Bone marrow (tissue), 2 donors: ENCODE measurements at places on chromosomes 16 and 17.

GRCh38 chr17:76870377-76870714 lies 2.1 kb downstream of the MGAT5B start:
- DNase-seq, result no peak

GRCh38 chr17:74730491-74731346 lies 6.3 kb upstream of the RAB37 start:
- peak; percentile 44 for DNase-seq

- DNase-seq, result no peak
Observed at GRCh38 chr16:7547736-7548135, 215.1 kb downstream of the RBFOX1 start.

DNA sequence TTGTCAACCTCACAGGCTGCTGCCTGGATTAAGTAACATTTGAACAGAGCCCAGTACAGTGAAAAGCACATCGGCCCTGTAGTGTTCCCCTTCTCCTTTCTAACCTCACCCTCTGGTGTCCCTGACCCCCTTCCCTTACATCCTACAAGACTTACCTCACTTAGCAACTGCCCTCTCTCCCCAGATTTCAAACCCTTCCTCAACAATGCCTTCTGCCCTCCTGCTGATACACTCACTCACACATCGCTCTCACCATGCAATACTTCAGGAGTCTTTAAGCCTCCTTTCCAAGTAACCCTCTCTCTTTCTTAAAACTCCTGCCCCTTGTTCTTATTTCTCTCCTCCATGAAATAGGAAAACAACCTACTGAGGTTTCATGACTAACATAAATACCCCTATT lies 17.8 kb downstream of the ZZEF1 start:
- DNase-seq, result no peak

- DNase-seq, result peak; percentile 97
Observed at GRCh38 chr17:81393684-81394376, 1.4 kb upstream of the BAHCC1 start.

- DNase-seq, result no peak
Observed at GRCh38 chr16:53024045-53024444, 28.7 kb downstream of the CHD9NB start.

GRCh38 chr17:19449656-19450055 lies 38.6 kb downstream of the RNF112 start:
- no peak for DNase-seq

DNA sequence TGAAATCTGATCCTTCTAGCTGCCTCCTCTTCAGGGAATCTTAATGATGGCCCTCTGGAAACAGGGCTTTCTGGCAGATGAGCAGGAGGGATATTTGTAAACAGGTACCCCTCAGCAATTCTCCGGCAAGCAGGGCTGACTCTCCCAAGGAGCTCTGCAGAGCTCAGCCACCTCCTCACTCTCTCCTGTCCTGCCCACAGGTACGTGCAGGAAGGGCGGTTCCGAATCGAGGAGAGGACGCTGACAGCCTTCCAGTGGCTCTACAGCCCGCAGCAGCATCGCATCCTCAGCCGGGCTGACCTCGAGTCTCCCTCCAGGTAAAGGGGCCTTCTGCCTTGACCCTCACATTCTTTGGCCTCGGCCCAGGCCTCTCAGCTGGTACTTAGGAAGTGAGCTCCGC lies 20.7 kb upstream of the CCDC92B start:
- no peak for DNase-seq

- no peak for DNase-seq
Observed at GRCh38 chr16:52050418-52050817, 496.5 kb downstream of the TOX3 start.

GRCh38 chr16:52470585-52470984 lies 76.4 kb downstream of the TOX3 start:
- DNase-seq, result no peak

DNA sequence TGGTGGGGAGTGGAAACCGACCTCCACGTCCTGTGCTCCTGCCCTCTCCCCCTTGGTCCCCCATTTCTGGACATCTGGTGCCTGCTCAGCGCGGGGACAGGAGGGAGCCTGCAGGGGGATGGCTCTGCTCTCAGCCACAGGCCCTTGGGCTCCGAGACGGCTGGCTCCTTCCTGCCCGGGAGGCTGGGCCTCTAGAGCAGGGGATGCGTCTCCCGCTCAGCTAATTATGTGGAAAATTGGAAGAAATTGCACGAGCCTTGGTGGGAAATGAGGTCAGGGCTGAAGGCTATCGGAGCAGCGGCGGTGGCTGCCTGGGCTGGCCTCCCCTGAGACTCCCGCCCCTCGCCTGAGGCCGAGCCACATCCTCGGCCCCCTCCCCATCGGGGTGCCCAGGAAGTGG lies 154.6 kb upstream of the CIBAR2 start:
- no peak for DNase-seq

GRCh38 chr17:850851-851763 lies 69.0 kb downstream of the MRM3 start:
- no peak for DNase-seq

GRCh38 chr17:35895636-35896587 lies 15.8 kb upstream of the CCL5 start:
- no peak for DNase-seq

DNA sequence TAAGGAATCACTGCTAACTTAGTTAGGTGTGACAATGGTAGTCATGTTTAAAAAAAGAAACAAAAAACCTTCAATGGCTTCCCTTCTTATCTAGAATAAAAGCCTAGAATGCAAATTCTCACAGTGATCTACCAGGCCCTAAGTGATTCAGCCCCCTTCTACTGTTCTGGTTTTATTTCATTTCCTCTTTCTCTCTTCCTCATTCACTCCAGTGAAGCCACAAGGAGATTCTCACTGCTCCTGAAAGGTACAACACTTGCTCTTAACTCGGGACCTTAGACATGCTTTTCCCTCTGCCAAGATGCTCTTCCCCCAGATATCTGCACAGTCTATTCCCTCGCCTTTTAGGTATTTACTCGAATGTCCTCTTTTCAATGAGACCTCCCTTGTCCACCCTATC lies 3.7 kb downstream of the PIGS start:
- DNase-seq, result no peak

- DNase-seq, result no peak
Observed at GRCh38 chr16:88678224-88678979, 7.9 kb downstream of the SNAI3 start.
